ENCODE measurements at places on chromosomes 2 and 18. TPM values are rescaled to one million over a fixed set of nuclear protein-coding genes. Genes with fewer than 3 reads are reported as not detected.

- no peaks in the 10 kb centered on the region for H3K36me3 ChIP-seq
- H3K4me1 ChIP-seq = no peaks in the 10 kb centered on the region
- no peaks in the 10 kb centered on the region for H3K27me3 ChIP-seq
- H3K4me3 ChIP-seq = no peak overlapping the region
- H3K27ac ChIP-seq = no peak overlapping the region
Measured at GRCh38 chr18:27717250-27717649, 459.7 kb downstream of the CDH2 start.

CFLAR gene
- 144 TPM for total RNA-seq

- H3K4me1 ChIP-seq = no peaks in the 10 kb centered on the region
- H3K36me3 ChIP-seq = no peaks in the 10 kb centered on the region
- no peak for DNase-seq
- H3K4me3 ChIP-seq = no peak overlapping the region
Measured at GRCh38 chr2:32108111-32108510, 44.8 kb downstream of the SPAST start.

DNA sequence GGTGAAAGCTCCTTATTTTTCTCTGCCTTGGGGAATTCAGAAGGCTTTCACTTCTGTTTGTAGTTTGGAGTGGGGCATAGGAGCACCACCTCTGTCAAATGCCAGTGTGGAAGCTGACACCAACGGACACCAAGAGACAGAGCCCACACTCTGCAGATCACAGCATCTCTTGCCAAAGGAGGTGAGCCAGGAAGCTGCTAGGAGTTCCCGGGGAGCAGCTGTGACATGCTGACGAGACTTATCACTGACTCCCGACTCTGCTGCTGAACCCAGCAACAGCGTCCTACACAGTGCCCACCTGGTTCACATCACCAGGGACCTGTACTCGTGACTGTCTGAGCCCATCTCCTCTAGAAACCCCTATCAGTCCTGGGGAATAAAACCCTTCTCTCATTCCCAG is 8.1 kb downstream of the TEX51 start:
- no peaks in the 10 kb centered on the region for H3K36me3 ChIP-seq
- no peak overlapping the region for H3K4me3 ChIP-seq
- H3K4me1 ChIP-seq = no peaks in the 10 kb centered on the region
- H3K27ac ChIP-seq = no peak overlapping the region
- no peak for DNase-seq

- no peaks in the 10 kb centered on the region for H3K36me3 ChIP-seq
- no peak overlapping the region for H3K4me3 ChIP-seq
- peaks cover 26% of the 10 kb centered on the region for H3K4me1 ChIP-seq
- H3K27me3 ChIP-seq = no peaks in the 10 kb centered on the region
- no peak for DNase-seq
Measured at GRCh38 chr2:207254591-207255464, 89.1 kb upstream of the KLF7 start.

DNA sequence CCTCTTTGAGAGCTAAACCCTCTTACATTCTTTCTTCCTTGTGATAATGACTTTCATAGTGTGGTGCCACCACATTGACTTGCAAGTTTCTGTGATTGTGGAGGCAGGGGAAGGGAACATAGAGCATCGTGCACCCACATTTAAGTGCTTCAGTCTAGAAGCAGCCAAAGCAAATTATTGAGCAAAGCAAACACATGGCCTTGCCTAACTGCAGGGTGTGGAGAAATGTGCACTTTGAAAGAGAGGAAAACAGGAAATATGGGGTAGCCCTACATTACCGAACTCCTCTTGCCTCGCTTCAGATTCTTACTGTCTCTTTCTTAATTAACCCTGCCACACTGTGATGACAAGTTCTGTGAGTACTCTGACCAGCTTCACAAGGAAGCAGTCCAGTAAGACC is 814.6 kb downstream of the SLC4A3 start:
- H3K27me3 ChIP-seq = no peaks in the 10 kb centered on the region
- H3K4me3 ChIP-seq = no peak overlapping the region
- no peak overlapping the region for H3K27ac ChIP-seq
- no peak for DNase-seq
- H3K36me3 ChIP-seq = no peaks in the 10 kb centered on the region
- no peaks in the 10 kb centered on the region for H3K4me1 ChIP-seq

Data from vagina (tissue), 2 donors.